ENCODE measurements at places on chromosomes 12 and 14.

DNA sequence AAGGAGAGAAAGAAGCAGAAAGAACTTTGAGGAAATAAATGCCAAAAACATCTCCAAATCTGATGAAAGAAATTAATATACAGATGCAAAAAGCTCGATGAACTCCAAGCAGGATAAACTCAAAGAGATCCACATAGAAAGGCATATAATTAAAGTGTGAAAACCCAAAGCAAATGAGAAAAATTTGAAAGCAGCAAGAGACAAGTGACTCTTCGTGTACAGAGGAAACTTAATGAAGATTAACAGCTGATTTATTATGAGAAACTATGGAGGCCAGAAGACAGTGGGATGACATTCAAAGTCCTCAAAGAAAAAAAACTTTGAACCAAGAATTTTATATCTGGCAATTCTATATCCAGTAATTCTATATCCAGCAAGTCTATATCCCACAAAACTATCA, 163.0 kb upstream of the TMCC3 start:
- DNase-seq, result no peak

- DNase-seq, result no peak
Measured at GRCh38 chr12:125140279-125141209, 75.3 kb downstream of the AACS start.

GRCh38 chr12:50088577-50089335, 3.6 kb downstream of the SMARCD1 start:
- DNase-seq, result peak; percentile 51

- DNase-seq, result no peak
Measured at GRCh38 chr12:92356425-92356824, 210.8 kb upstream of the BTG1 start.

DNA sequence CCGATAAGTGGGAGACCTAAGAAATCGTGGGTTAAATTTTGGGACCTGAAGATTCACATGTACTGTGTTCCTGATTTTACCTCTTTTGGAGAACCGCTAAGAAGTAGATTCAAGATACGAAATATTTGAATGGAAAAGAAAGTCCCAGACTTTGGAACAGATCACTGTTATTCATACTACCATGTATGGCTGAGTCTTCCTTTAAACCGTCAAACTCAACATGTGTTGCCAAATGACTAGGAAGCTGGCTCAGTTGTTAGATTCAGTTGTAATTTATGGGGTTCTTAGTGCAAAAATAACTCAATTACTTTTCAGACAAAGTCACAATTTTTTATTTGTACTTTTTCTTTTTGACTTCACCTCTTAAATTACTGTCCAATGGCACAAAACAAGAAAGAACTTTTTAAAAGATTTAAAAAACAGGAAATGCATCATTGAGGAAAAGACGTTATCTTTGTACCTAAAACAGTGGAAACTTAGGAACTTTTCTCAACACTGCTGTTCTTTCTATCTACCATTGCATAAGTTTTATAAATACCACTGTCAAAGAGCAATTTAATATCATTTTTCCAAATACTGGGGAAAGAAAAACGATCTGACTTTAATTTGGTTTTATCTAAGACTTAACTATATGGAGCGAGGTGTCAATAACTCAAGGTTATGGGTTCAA, 15.7 kb downstream of the RERG start:
- DNase-seq, result no peak

DNA sequence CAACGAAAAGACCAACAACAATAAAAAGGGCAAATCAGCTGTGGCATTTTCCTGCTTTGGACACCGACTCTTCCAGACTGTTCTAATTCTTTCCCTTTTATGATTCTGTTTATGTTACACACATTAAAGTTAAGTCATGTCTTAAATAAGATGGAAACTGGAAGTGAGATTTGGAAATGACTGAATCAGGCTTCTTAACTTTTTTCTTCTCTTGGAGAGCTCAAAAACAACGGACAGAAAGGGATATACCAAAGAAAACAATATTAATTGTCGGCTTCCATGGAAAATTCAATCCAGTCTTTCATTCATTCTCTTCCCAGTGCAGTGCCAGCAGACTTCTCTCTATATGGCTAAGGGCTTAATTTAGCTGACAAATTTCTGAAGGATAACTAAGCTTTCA, 214.9 kb upstream of the DDHD1 start:
- DNase-seq, result no peak

DNA sequence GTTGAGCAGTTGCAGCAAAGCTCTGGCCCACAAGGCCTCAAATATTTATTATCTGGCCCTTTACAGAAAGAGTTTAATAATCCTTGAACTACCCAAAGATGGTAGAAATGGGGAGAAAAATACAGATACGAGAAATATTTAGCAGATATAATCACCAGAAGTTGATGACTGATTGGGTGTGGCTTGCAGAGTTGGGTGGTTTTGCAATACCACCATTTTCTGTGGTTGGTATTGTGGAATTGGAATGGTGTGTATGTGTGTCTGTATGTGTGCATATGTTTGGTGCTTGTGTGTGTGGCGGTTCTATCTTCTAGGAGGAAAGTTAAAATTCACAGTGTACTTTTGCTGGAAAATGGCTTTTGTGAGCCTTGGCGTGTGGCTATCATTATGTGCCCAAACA, 85.4 kb upstream of the MANSC4 start:
- no peak for DNase-seq

DNA sequence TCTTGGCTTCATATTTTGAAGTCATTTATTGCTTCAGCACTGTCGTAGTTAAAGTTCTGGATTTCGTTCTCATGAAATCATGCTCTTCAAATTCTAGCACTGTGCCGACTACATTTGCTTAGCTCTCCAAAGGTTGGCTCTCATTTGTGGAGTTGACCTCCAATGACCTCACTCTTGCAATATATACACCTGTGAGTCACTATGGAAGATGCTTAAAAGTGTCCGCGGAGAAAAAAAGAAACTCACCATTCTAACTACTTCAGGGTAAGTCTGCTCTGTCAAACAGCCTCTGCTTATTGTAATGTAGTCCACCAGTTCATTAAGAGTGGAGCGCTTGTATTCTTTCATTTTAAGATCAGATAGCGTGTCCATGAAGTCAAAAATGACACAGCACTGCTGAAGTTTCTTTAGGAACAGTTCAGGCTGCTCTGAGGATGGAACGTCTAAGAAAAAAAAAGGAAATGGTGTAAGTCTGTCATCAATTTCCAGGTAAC, 89.7 kb downstream of the PPP2R5E start:
- DNase-seq, result no peak

GRCh38 chr12:84585776-84586395, 326.7 kb downstream of the SLC6A15 start:
- no peak for DNase-seq

DNA sequence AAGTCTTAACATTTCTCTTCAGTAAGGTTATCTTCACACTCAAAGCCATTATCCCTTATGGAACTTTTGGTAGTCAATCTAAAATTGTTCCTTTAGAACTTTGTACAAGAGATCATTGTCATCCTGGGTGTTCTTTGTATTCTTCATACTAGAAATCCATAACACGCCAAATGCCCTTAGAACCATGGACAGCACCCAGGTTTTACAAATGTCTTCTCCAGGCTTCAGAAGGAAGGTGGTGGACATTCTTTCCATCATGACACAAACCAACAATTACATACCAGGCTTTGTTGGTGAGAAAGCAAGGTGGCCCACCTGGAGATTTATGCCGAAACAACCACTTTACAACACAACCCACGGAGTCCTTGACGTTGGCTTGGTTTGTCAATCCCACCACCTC, 365.6 kb upstream of the TBX3 start:
- DNase-seq, result no peak

DNA sequence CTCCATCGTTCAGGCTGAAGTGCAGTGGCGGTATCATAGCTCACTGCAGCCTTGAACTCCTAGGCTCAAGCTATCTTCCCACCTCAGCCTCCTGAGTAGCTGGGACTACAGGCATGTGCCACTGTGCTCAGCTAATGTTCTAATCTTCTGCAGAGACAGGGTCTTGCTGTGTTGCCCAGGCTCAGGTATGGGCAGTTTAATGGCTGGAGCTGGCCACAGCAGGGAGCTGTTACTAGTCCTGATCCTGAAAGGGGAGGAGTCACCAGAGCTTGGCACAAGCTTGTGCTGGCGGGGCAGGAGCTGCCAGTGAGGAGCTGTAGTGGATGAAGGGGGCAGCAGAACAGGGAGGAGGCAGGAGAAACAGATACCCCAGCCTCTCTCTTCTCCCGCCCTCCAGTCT, 10.6 kb downstream of the TMEM120B start:
- no peak for DNase-seq

- no peak for DNase-seq
Measured at GRCh38 chr14:34548472-34548981, 9.0 kb upstream of the EAPP start.

DNA sequence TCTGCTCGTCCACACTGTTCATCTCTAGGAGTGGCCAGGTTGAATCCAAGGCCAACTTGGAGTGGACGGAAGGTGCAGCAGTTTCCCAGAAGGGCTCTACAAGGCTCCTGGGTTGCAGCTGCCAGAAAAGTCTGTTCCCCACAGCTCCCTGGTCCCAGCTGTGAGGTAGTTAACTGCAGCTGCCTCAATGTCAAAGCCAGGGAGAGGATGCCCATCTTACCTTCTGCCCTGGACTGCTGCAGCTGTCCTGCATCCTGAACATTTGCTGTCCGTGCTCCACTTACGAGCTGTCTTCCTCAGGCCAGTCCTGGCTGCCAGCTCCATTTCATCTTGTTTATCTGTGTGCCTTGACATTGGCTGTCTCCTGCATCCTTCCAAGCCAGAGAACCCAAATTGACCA, 227.3 kb downstream of the SLC41A2 start:
- DNase-seq, result no peak

GRCh38 chr12:81078469-81079196, 754 bp downstream of the ACSS3 start:
- DNase-seq, result no peak

DNA sequence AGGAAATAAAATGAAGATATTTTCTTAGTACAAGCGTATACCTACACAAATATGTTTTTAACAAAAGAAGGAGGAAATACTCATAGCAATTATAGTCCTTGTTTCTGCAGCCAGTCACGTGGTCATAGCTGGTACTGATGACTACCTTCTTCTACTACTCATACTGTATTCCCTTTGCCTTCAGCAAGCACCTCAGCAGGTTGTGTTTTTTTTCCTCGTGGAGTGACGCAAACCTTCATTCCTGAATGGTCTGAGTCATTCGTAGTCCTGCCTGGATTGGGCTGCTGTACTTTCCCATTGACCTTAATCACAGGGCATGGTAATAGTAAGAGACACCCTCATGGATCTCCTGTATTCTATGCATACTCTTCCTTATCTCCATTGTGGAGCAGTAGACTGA, 25.7 kb upstream of the SLC16A7 start:
- DNase-seq, result no peak

- DNase-seq, result no peak
Measured at GRCh38 chr12:102797528-102797927, 119.5 kb downstream of the PAH start.

Measured in effector CD4-positive, alpha-beta T cell (primary cell).